ENCODE measurements at places on chromosomes 12 and 14. TPM values are rescaled to one million over a fixed set of nuclear protein-coding genes. Genes with fewer than 3 reads are reported as not detected.
A peak's percentile ranks its signal among the peaks of the same experiment; 100 is the strongest.

- peaks cover 8% of the 10 kb centered on the region for H3K4me1 ChIP-seq
- no peak overlapping the region for H3K27ac ChIP-seq
- no peaks in the 10 kb centered on the region for H3K36me3 ChIP-seq
Observed at GRCh38 chr12:22101749-22102243, 55.8 kb downstream of the CMAS start.

DNA sequence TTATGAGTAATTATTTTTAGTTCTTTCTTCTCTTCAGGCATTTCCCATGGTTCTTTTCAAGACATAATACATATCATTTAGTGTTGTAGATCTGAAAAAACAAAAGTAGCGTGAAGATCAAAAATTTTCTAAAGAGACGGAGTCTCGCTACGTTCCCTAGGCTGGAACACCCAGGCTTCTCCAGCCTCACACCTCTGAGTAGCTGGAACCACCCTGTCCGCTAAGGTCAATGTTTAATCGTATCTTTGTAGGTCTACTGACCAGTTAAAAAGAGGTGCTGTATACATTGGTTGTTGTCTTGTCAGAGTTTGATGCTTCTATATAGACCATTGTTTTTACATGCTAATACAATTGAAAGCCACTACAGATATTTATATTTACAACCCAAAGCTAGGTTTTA, 1.3 kb upstream of the HIF1A start:
- no peak for DNase-seq
- no peak overlapping the region for H3K27ac ChIP-seq
- H3K4me3 ChIP-seq = no peak overlapping the region

Gene IFT81
- 10.6 TPM for total RNA-seq

GRCh38 chr14:79576424-79576823, 634.9 kb downstream of the DIO2 start:
- H3K27ac ChIP-seq = no peak overlapping the region
- H3K4me1 ChIP-seq = peaks cover 3% of the 10 kb centered on the region
- no peaks in the 10 kb centered on the region for H3K36me3 ChIP-seq
- no peaks in the 10 kb centered on the region for H3K27me3 ChIP-seq

DNA sequence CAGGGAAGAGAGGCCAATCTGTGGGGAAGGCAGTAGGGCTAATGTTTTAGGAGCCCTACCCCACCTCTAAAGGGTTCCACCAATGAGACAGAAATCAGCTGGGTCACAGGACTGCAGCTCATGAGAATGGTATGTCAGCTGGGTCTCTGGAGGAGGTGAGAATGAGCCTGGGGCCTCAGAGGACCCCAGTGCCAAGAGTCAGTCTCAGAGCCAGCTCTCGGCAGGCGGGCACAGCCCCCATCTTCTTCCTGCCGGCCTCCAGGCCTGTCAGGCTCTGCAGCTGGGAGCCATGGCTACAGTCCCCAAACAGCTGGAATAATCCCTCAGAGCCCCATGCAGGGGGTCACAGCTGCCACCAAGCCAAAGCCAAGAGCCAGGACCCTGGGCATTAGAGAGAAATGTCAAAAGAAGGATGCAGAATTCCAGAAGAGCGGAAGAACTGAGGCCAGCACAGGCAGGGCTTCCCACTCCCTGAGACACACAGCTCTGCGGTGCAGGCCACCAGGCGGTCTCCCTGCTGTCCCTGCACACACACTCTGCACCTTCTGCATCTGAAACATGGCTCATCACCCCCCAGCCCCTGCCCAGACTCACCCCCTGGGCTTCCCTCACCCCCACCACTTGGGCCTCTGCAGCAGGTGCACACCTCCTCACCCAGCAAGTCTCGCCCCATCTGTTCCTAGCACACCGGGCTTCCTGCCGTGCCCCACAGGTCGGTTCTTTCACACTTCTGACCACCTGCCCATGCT, 26.0 kb downstream of the ITPK1 start:
- no peak for DNase-seq
- peaks cover 3% of the 10 kb centered on the region for H3K4me1 ChIP-seq
- no peaks in the 10 kb centered on the region for H3K36me3 ChIP-seq
- H3K4me3 ChIP-seq = no peak overlapping the region
- H3K27me3 ChIP-seq = no peaks in the 10 kb centered on the region

DNA sequence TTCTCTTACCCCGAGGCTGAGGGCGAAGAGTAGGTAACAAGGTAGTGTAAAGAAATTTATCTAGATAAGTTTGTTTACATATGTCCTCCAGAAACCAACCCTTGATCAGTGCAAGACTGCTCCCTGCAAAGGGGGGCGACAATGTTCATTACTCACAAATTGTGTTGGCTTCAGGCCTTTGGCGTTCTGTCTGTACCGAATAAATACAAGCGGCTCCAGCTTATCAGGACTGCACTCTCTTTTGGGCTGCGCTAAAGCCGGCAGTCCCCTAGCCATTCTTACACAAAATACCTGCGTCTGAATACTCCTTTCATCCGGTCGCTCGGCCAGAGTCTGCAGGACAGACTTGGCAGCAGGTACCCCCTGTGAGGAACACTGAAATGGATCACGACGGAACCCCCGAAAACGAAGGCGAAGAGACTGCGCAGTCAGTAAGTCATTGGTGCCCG, 116.4 kb downstream of the PPHLN1 start:
- H3K27me3 ChIP-seq = no peaks in the 10 kb centered on the region
- H3K36me3 ChIP-seq = peaks cover 19% of the 10 kb centered on the region
- no peak for DNase-seq
- H3K4me3 ChIP-seq = no peak overlapping the region

DNA sequence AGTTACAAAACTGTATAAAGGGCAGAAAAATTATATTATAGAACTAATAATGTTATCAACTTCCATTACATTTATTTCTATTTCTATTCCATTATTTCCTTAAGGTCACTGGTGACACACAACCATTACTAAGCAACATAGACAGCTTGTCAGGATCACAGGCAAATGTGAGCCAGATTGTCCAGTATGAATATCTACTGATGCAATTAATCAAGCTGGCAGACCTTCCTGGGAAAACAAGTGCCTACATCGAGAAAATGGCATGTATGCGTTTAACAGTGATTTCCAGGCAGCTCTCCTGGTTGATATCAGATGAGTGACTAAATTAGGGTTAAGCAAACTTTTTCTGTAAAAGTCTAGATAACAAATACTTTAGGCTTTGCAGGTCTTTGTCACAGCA, 36.9 kb upstream of the TSPAN8 start:
- no peaks in the 10 kb centered on the region for H3K4me1 ChIP-seq
- no peaks in the 10 kb centered on the region for H3K36me3 ChIP-seq
- H3K27ac ChIP-seq = no peak overlapping the region
- H3K27me3 ChIP-seq = no peaks in the 10 kb centered on the region
- no peak for DNase-seq

Gene CLEC4D
- total RNA-seq = not detected

DNA sequence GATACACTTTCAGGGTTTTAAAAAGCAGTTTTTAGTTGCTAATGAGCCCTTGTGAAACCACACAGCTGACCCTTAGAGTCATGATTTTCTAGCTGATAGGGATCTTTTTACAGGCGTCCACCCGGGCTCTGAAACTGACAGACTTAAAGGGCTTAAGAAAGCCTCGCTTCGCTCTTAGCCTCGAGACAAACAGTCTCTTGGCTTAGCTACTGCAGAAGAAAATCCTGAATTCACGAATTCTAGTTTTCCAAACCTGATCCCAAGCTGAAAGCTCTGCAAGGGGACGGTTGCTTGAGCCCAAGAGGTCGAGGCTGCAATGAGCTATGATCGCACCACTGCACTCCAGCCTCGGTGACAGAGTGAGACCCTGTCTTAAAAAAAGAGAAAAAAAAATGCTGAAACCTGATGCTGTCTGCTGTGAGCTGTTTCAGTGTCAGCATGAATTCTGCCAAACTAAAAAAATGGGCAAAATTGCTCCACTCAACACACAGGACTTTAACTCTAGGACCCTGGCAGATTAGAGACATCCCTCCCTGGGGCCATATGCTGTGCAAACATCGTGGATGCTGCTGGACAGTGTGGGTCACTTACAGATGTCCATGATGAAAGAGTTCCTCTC, 3.1 kb upstream of the HPD start:
- peaks cover 20% of the 10 kb centered on the region for H3K4me1 ChIP-seq
- H3K36me3 ChIP-seq = no peaks in the 10 kb centered on the region
- no peak overlapping the region for H3K4me3 ChIP-seq
- peak overlapping the region; percentile 5 for H3K27ac ChIP-seq
- H3K27me3 ChIP-seq = no peaks in the 10 kb centered on the region

DNA sequence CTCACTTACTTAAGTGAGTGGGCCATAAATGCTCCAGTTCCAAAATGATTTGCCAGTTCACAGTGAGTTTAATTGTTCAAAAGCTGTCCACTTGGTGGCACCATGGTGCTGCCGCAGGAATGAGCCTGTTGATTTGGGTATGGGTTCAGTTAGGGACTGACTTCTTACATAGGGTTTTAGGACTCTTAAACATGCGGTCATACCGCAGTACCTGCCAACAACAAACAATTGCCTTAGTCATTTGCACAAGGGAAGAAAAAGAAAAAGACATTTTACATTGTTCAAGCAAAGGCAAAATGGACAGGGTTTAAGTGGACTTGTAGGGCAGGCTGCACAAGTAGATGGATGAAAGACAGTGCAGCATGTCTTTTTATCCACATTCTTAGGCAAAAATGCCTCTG, 80.0 kb upstream of the DBX2 start:
- H3K4me1 ChIP-seq = no peaks in the 10 kb centered on the region
- peak; percentile 63 for DNase-seq
- H3K27ac ChIP-seq = no peak overlapping the region

DNA sequence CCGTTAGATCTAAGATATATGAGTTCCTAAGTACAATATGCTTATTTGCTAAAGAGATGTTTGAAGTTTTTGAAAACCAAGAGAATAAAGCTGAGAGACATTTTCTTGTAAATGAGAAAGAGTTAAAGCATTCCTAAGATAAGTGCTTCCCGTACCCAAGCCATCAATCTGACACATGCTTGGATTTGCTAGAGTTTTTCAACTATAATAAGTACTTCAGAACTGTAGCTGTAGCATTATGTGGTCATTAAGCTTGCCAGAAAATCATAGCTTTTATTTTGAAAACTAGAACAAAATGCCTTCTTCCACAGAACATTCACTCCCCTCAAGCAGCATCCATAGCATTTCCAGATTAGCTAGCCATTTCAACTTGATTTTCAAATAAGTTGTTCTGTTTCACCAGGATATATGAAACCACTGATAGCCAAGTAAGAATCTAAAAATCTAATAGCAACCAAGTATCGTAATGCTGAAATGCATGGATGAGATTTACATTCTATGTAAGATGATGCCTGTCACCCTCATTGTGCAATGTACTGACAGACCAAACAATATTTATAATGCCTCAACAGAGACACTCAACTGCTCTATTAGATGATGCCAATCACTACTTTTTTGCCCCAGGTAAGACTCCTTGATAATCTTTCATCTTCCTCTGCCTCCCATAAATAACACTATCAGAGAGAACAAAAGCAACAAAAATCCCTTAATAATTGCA, 8.0 kb downstream of the SNW1 start:
- peak; percentile 28 for DNase-seq
- H3K36me3 ChIP-seq = peaks cover 15% of the 10 kb centered on the region
- no peaks in the 10 kb centered on the region for H3K4me1 ChIP-seq
- no peaks in the 10 kb centered on the region for H3K27me3 ChIP-seq

- H3K4me3 ChIP-seq = no peak overlapping the region
- H3K27me3 ChIP-seq = no peaks in the 10 kb centered on the region
- H3K36me3 ChIP-seq = peaks cover 10% of the 10 kb centered on the region
- no peak overlapping the region for H3K27ac ChIP-seq
Observed at GRCh38 chr12:123245678-123246077, 12.4 kb downstream of the MTRFR start.

Gene ASB2
- total RNA-seq = 0.54 TPM

GRCh38 chr14:88029500-88029899, 24.6 kb downstream of the GPR65 start:
- H3K27me3 ChIP-seq = no peaks in the 10 kb centered on the region
- H3K36me3 ChIP-seq = no peaks in the 10 kb centered on the region
- no peak for DNase-seq
- H3K4me3 ChIP-seq = no peak overlapping the region

DNA sequence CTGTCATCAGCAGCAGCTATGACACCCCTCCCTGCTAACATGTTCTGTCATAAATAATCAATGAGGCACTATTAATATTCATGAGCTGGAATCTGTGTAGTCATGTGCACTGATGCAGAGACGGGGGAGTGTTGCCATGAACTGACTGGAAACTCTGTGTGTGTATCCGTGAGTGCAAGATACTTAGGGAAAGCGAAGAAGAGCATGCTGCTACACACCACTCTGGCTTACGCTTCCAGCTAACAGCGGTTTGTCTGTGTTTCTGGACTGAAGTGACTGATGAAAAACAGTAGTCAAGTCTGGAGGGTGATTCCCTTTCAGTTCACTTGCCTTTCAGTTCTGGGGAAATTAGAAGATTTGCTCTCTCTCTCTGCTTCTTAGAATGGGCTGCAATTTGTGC, 249.4 kb downstream of the PDZRN4 start:
- H3K36me3 ChIP-seq = no peaks in the 10 kb centered on the region
- H3K4me3 ChIP-seq = no peak overlapping the region
- H3K27me3 ChIP-seq = 0 out of 2 replicates have a peak, but pooled peaks cover 1% of the 10 kb centered on the region
- no peak overlapping the region for H3K27ac ChIP-seq

- H3K27ac ChIP-seq = peak overlapping the region; percentile 27
- no peak overlapping the region for H3K4me3 ChIP-seq
- no peaks in the 10 kb centered on the region for H3K27me3 ChIP-seq
- peak; percentile 80 for DNase-seq
Observed at GRCh38 chr14:50647753-50648152, 20.4 kb downstream of the SAV1 start.

Gene MDM2
- 235 TPM for total RNA-seq

Gene TAS2R8
- total RNA-seq = not detected

Gene NT5DC3
- 23.1 TPM for total RNA-seq

Gene GCH1
- 0.56 TPM for total RNA-seq

GRCh38 chr12:63294327-63294632, 143.3 kb upstream of the AVPR1A start:
- peak; percentile 66 for DNase-seq
- no peak overlapping the region for H3K4me3 ChIP-seq
- no peaks in the 10 kb centered on the region for H3K36me3 ChIP-seq

DNA sequence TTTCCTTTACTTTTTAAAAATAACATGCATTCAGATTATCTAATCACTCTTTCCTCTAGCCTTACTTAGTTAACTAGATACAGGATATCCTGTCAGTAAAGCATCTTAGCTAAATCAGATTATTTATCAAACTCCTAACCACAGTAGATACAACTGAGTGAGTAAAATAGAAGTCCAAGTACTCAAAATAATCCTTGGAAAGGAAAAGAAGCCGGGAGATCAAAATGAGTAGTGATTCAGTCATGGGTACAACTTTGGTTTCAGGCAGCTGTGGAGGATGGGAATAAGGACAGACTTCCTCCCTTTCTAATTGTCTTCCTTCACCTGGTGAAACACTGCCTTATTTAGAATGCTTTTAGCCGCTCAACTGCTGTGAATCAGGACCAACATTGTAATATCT, 29.4 kb downstream of the GNG2 start:
- no peaks in the 10 kb centered on the region for H3K27me3 ChIP-seq
- DNase-seq = peak; percentile 39
- peaks cover 3% of the 10 kb centered on the region for H3K4me1 ChIP-seq
- no peak overlapping the region for H3K4me3 ChIP-seq
- H3K27ac ChIP-seq = no peak overlapping the region

GRCh38 chr14:73753887-73754795, 40.0 kb upstream of the PNMA1 start:
- peak overlapping the region; percentile 53 for H3K27ac ChIP-seq
- H3K4me3 ChIP-seq = no peak overlapping the region
- H3K36me3 ChIP-seq = no peaks in the 10 kb centered on the region
- DNase-seq = no peak
